ENCODE measurements at places on chromosomes 11 and 22. TPM values are rescaled to one million over a fixed set of nuclear protein-coding genes. Genes with fewer than 3 reads are reported as not detected.
A peak's percentile ranks its signal among the peaks of the same experiment; 100 is the strongest.

GRCh38 chr11:115605871-115606497 lies 101.8 kb upstream of the CADM1 start:
- no peaks in the 10 kb centered on the region for H3K27me3 ChIP-seq
- H3K27ac ChIP-seq, result no peak overlapping the region
- no peak overlapping the region for H3K4me3 ChIP-seq
- no peak for DNase-seq

The BRSK2 gene
- total RNA-seq, result 4.7 TPM

The LMO2 gene
- 2.5 TPM for total RNA-seq

- peaks cover 4% of the 10 kb centered on the region for H3K27me3 ChIP-seq
- no peak overlapping the region for H3K27ac ChIP-seq
- no peaks in the 10 kb centered on the region for H3K4me1 ChIP-seq
- no peak for DNase-seq
- H3K36me3 ChIP-seq, result no peaks in the 10 kb centered on the region
Measured at GRCh38 chr22:22840780-22841179, 46.8 kb upstream of the IGLL5 start.

DNA sequence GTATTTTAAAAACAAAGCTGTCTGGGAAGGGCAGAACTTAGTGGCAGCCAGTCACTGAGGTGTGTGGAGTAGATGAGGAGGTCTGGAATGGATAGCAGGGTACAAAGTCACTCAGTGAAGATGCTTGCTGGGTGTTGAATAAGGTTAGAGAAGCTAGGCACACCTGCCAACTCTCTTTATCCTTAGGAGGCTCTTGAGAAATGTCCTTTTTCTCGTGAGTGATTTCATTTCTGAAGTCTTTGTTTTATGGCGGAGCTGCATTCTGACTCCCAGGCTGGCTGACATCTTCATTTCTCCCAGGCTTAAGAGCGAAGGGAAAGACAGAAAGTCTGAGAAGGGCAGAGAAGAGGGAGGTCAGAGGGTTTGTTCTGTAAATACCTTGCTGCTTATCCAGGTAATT lies 31.0 kb downstream of the CECR2 start:
- peak overlapping the region; percentile 49 for H3K27ac ChIP-seq
- H3K36me3 ChIP-seq, result no peaks in the 10 kb centered on the region
- H3K27me3 ChIP-seq, result no peaks in the 10 kb centered on the region
- H3K4me3 ChIP-seq, result no peak overlapping the region

- no peaks in the 10 kb centered on the region for H3K4me1 ChIP-seq
- DNase-seq, result no peak
- no peaks in the 10 kb centered on the region for H3K27me3 ChIP-seq
- H3K36me3 ChIP-seq, result no peaks in the 10 kb centered on the region
- no peak overlapping the region for H3K27ac ChIP-seq
- no peak overlapping the region for H3K4me3 ChIP-seq
Measured at GRCh38 chr11:101014600-101015285, 114.9 kb downstream of the PGR start.

- no peak overlapping the region for H3K4me3 ChIP-seq
- H3K4me1 ChIP-seq, result peaks cover 49% of the 10 kb centered on the region
- DNase-seq, result no peak
- peak overlapping the region; percentile 96 for H3K27ac ChIP-seq
- no peaks in the 10 kb centered on the region for H3K36me3 ChIP-seq
Measured at GRCh38 chr11:120212926-120213325, 2.1 kb downstream of the OAF start.

The VSIG2 gene
- total RNA-seq, result 22.9 TPM

The OTOG gene
- total RNA-seq, result 0.16 TPM

The ANO3 gene
- 0.12 TPM for total RNA-seq

DNA sequence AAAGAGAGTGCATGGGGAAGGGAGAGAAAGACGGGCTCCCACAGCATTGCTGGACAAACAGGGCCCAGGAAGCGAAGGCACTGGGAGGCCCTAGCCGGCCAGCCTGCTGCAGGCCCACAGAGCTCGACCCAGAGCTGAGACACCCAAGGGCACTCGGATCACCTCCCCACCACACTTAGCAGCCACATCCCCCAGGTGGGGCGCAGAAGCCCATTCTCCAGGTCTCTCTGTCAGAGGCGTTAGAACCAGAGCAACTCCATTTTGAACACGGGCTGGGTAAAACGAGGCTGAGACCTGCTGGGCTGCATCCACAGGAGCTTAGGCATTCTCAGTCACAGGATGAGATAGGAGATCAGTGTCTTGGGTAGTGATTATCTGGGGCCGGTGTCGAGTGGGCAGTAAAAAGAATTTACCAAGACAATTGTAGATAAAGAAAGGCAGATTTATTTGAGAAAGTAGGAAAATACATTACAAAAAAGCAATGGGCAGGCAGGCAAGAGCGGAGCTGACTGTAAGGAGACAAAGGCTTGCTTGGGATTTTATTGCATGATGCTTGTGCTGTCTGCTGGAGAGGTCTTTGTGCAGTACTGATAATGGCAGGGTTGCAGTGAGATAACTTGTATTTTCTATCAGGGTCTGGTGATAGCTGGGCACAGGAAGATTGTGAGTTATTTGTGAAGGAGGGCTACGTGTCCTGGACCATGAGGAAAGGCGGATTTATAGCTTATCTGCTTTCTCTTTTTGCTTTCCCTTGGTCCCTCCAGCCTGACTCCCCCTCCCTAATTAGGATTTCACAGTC lies 13.4 kb upstream of the CAPN5 start:
- H3K27ac ChIP-seq, result no peak overlapping the region
- no peak for DNase-seq
- no peaks in the 10 kb centered on the region for H3K27me3 ChIP-seq
- no peaks in the 10 kb centered on the region for H3K36me3 ChIP-seq
- no peak overlapping the region for H3K4me3 ChIP-seq
- no peaks in the 10 kb centered on the region for H3K4me1 ChIP-seq

GRCh38 chr22:22387386-22387736 lies 121.2 kb downstream of the ZNF280B start:
- H3K4me3 ChIP-seq, result no peak overlapping the region
- H3K36me3 ChIP-seq, result no peaks in the 10 kb centered on the region
- H3K27me3 ChIP-seq, result peaks cover 7% of the 10 kb centered on the region
- no peak overlapping the region for H3K27ac ChIP-seq
- peaks cover 9% of the 10 kb centered on the region for H3K4me1 ChIP-seq

The OPCML gene
- total RNA-seq, result 0.76 TPM

All from hepatocyte (in vitro differentiated cells).